Fibroblast of lung (primary cell): ENCODE measurements at places on chromosomes 3 and 15.
A peak's percentile ranks its signal among the peaks of the same experiment; 100 is the strongest.

DNA sequence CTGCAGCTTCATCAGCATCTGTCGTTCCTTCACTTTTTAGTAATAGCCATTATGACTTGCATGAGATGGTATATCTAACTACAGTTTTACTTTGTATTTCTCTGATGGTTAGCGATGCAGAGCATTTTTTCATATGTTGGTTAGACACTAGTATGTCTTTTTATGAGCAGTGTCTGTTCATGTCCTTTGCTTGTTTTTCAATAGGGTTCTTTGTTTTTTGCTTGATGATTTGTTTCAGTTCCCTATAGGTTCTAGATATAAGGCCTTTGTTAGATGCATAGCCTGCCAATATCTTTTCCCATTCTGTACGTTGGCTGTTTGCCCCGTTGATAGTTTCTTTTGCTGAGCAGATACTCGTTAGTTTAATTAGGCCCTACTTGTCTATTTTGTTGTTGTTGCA is 487.2 kb upstream of the BCHE start:
- no peak for DNase-seq

DNA sequence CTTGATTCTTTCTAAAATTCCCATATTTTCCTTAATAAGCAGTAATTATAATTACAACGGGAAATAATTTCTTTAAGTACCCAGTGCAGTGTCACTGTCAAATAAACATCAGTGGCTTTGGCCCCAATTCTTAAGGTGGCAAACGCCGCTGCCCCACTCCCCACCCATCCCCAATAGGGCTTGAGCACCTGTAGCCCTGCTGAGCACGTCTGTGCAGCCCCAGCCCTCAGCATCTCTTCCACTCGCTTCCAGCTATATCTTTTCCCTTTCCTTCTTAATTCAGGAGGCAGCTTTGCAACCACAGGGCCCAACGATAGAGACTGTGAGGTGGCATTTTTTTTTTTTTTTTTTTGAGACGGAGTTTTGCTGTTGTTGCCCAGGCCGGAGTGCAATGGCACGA is 9.0 kb downstream of the PPM1M start:
- no peak for DNase-seq

DNA sequence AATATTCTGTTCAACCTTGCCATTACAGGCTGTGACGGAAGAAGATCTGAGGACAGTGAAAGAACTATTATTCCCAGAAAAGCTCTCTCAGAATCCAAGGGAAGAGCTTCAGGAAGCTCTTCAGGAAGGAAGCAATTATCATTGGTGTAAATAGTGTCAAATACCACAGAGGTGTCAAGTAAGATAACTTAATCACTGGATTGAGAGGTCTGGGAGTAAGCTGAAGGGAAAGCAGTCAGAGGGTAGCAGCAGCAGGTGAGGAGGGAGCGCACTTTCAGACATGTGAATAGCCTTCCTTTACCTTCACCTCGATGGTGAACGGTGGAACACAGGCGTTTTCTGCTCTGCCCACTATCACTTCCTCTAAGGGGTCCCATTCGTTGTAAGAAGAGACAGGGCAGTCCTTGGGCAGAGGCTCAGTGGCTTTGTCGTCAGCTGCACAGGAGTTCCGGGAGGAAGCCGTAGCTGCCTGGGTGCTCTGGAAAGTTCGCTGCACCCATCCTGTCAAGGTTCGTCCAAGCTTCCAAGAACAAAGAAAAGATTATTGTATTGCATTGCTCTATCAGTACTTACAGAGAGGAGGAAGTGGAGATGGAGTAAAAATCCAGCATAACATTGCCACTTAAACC is 1.9 kb downstream of the GATM start:
- DNase-seq, result no peak

DNA sequence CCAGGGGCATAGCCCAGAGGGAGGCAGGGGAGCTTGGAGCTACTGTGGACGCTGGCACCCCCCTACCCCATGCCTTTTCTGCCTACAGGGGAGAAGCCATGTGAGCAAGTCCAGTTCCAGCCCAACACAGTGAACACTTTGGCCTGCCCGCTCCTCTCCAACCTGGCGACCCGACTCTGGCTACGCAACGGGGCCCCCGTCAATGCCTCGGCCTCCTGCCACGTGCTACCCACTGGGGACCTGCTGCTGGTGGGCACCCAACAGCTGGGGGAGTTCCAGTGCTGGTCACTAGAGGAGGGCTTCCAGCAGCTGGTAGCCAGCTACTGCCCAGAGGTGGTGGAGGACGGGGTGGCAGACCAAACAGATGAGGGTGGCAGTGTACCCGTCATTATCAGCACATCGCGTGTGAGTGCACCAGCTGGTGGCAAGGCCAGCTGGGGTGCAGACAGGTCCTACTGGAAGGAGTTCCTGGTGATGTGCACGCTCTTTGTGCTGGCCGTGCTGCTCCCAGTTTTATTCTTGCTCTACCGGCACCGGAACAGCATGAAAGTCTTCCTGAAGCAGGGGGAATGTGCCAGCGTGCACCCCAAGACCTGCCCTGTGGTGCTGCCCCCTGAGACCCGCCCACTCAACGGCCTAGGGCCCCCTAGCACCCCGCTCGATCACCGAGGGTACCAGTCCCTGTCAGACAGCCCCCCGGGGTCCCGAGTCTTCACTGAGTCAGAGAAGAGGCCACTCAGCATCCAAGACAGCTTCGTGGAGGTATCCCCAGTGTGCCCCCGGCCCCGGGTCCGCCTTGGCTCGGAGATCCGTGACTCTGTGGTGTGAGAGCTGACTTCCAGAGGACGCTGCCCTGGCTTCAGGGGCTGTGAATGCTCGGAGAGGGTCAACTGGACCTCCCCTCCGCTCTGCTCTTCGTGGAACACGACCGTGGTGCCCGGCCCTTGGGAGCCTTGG is 5.6 kb downstream of the CIB1 start:
- no peak for DNase-seq

- peak; percentile 24 for DNase-seq
Observed at GRCh38 chr3:101069901-101070798, 76.9 kb upstream of the ABI3BP start.
